ENCODE measurements at places on chromosomes 4 and X.

GRCh38 chr4:176849076-176849475, 56.4 kb upstream of the VEGFC start:
- DNase-seq: peak; percentile 61

GRCh38 chr4:25687773-25688172, 32.1 kb downstream of the SLC34A2 start:
- no peak for DNase-seq

- peak; percentile 14 for DNase-seq
Observed at GRCh38 chr4:37793562-37793961, 32.9 kb upstream of the PGM2 start.

GRCh38 chr4:63505714-63506460, 903.4 kb downstream of the TECRL start:
- DNase-seq: no peak

- DNase-seq: no peak
Observed at GRCh38 chr4:105541420-105541819, 11.0 kb upstream of the ARHGEF38 start.

GRCh38 chr4:53937918-53938317, 126.5 kb downstream of the CHIC2 start:
- DNase-seq: peak; percentile 51

- no peak for DNase-seq
Observed at GRCh38 chr4:153705743-153706468, 21.8 kb downstream of the TLR2 start.

- no peak for DNase-seq
Observed at GRCh38 chr4:119299741-119300100, 22.2 kb downstream of the FABP2 start.

GRCh38 chrX:136275553-136275952, 24.4 kb upstream of the MAP7D3 start:
- peak; percentile 10 for DNase-seq

GRCh38 chr4:148216866-148217814, 225.1 kb downstream of the NR3C2 start:
- no peak for DNase-seq

DNA sequence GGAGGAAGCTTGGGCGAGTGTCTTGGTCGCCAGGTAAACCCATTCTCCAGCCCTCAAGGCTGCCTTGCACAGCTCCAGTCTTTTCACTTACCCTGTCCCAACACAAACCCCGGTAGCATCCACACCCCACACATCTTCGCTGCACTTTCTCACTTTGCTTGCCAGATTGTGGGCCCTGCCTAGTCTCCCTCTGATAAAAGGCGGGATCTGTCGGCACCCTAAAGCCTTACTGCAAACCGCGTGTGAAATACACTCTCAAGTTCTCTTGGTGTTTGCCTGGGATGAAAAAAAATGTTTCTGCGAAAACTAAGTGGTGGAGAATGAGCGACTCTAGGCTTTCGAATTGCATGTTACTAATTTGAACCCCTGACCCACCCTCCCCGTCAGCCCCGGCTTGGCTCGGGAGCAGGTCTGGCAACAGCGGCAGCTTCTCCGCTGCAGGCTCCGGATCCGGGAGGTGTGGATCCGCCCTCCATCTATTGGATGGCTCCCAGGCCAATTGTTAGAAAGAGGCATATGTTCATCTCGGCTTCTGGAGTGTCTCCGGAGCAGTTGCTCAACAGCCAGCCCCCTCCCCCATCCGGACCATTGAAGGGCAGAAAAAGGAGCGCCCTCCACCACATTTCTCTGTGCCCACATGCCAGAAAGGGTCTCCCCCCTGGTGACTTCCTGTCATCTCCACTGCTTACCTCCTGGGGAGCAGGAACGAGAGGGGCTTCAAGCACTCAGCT, 3.0 kb upstream of the CITED1 start:
- peak; percentile 40 for DNase-seq

DNA sequence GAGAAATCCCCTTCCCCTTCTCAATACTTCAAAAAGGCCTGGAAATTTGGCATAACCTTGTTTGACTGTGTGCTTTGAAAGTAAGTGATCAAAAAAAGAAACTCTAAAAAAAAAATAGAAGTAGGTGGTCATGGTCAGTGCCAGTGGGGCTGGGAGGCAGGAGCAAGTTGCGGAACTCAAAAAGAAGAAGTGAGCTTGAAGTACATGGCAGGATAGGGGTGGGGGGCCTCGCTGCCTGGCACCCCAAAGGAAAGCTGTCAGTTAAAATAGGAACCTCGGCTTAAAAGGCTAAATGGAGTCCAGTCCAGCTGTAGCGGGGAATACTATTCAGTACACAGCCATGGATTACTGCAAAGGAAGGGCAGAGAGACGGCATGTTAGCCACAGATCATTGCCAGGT, 12.2 kb upstream of the NKRF start:
- no peak for DNase-seq

GRCh38 chr4:105859233-105859632, 36.0 kb upstream of the NPNT start:
- peak; percentile 86 for DNase-seq

DNA sequence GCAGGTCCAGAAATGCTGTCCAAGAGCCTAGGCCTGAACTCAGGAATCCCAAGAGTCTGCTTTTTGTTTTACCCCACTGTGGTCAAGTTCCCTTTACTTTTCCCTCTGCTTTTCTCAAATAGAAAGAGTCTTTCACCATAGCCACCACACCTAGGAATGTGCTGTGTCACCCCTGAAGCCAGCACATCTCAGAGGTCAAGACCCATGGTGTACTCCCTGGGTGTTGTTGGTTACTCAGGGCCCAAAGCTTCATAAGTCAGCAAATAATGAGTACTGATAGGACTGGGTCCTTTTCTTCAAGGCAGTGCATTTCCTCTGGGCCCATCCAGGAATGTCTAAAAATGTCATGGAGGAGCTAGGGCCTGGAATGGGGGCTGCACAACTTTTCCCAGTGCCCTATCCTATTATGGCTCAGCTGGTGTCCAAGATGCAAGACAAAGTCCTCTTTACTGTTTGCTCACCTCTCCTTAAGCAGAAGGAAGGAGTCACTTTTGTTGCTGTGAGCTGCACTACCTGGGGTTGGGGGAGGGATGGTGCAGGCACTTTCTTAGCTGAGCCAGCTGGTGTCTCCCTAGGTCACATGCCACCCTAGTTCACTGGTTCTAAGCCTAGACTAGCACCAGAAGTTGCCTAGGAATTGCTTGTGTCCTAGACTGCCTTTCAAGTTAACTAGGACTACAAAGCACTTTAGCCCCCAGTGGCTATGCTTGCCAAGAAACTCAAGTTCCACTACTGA, 62.4 kb upstream of the RXFP1 start:
- peak; percentile 88 for DNase-seq

DNA sequence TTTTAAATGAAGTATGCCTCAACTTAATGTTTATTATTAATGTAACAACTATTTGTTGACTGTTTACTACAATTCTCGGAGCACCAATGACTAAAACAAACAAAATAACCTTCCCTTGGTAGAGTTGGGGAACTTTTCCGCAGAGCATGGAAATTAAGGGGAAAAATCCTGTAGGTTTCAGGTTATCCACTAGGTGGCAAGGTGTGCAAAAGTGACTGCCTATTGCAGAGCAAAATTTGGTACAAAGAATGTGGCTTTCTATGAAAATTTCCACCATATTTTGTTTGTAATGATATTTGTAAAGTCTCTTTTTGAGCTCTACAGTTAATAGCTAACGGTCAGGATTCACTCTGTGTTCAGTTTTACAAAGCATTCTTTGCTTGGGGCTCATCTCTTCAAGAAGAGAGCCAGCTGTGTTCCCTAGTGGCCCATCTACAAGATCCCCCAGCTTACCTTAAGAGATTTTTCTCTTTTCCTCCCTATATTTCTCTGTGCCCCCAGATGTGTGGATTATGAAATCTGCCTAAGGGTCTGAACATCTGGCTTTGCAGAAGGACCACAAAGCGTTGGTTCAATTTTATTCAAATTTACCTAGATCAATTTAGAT, 61.1 kb downstream of the FBXO8 start:
- DNase-seq: peak; percentile 47

GRCh38 chr4:123517971-123518370, 121.4 kb downstream of the SPRY1 start:
- no peak for DNase-seq

- DNase-seq: peak; percentile 87
Observed at GRCh38 chr4:169249214-169249973, 21.4 kb downstream of the SH3RF1 start.

DNA sequence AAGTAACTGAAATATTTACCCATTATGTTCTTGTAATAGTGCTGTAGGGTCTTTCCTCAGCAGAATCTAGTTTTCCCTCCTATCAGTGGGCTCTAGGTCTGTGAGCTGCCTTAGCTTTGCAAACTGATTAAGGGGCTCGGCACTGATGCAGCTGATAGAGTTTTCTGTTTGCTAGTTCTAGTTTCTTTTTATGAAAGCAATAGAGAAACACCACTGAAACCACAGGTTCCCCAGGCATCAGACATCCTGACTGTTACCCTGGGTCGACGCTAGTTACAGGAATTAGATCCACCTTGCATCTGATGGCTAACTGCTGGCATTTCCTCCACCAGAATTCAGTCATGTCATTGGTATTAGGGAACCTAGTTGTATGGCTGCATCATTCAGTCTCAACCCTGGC, 225.0 kb upstream of the VCX start:
- no peak for DNase-seq

GRCh38 chrX:71081330-71082123, 13.4 kb upstream of the SNX12 start:
- peak; percentile 64 for DNase-seq

GRCh38 chrX:131987252-131987651, 35.9 kb upstream of the STK26 start:
- peak; percentile 22 for DNase-seq

- peak; percentile 49 for DNase-seq
Observed at GRCh38 chr4:1777822-1778641, 15.1 kb upstream of the FGFR3 start.
